ENCODE measurements at places on chromosomes 2 and 18. TPM values are rescaled to one million over a fixed set of nuclear protein-coding genes. Genes with fewer than 3 reads are reported as not detected.
A peak's percentile ranks its signal among the peaks of the same experiment; 100 is the strongest.

DNA sequence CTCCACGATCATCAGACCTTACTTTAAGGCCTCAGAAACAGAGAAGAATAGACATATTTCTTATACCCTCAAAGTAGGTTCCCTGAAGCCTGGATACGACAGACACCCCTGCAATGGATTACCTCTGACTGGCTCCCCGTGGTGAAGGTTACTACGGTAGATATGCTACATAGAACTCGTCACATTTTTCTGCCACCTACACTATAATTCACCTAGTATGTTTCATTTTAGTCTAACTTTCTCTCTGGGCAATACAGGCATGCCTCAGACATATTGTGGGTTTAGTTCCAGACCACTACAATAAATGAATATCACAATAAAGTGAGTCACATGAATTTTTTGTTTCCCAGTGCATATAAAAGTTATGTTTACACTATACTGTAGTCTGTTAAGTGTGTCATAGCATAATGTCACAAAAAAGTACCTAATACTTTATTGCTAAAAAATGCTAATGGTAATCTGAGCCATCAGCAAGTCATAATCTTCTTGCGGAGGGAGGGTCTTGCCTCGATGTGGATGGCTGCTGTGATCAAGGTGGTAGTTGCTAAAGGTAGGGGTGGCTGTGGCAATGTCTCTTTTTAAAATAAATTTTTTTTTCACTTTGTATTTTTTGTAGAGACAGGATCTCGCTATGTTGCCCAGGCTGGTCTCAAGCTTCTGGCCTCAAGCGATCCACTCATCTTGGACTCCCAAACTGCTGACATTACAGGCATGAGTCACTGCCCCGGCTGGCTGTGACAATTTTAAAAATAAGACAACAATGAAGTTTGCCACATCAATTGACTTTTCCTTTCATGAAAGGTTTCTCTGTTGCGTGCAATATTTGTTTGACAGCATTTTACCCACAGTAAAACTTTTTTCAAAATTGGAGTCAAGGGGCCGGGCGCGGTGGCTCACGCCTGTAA, 64.6 kb downstream of the TGIF1 start:
- no peak for DNase-seq
- no peaks in the 10 kb centered on the region for H3K36me3 ChIP-seq
- no peaks in the 10 kb centered on the region for H3K27me3 ChIP-seq
- H3K4me3 ChIP-seq, result no peak overlapping the region
- H3K4me1 ChIP-seq, result peaks cover 3% of the 10 kb centered on the region

The EFHD1 gene
- polyA plus RNA-seq, result 42.9 TPM

DNA sequence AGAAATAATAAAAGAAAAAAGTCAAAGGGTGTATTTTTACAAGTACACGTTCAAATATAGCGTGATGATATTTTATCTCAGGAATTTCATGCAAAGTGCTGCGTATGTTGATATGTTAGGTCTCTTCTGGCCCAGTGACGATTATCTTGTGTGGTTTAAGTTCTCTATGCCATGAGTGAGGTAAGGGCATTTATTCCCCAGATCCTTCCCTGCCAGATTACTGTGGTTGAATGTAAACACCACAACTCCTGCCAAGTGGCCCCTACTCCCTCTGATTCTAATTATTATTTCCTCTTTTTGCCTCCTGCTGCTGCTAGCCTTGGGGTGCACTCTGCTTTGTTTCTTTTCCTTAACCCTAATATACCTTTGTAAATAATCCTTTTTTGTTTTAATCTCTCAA, 12.2 kb downstream of the SCN2A start:
- no peaks in the 10 kb centered on the region for H3K4me1 ChIP-seq
- H3K36me3 ChIP-seq, result no peaks in the 10 kb centered on the region
- no peak overlapping the region for H3K27ac ChIP-seq
- H3K27me3 ChIP-seq, result no peaks in the 10 kb centered on the region
- no peak for DNase-seq

GRCh38 chr18:4119813-4120212, 335.3 kb downstream of the DLGAP1 start:
- no peaks in the 10 kb centered on the region for H3K36me3 ChIP-seq
- H3K27me3 ChIP-seq, result no peaks in the 10 kb centered on the region
- no peak overlapping the region for H3K4me3 ChIP-seq
- H3K27ac ChIP-seq, result no peak overlapping the region
- no peak for DNase-seq

- no peaks in the 10 kb centered on the region for H3K4me1 ChIP-seq
- DNase-seq, result no peak
- H3K27ac ChIP-seq, result no peak overlapping the region
- no peaks in the 10 kb centered on the region for H3K27me3 ChIP-seq
- no peak overlapping the region for H3K4me3 ChIP-seq
These were observed 55.4 kb downstream of the MAP4K3 start for GRCh38 chr2:39381653-39382052.

DNA sequence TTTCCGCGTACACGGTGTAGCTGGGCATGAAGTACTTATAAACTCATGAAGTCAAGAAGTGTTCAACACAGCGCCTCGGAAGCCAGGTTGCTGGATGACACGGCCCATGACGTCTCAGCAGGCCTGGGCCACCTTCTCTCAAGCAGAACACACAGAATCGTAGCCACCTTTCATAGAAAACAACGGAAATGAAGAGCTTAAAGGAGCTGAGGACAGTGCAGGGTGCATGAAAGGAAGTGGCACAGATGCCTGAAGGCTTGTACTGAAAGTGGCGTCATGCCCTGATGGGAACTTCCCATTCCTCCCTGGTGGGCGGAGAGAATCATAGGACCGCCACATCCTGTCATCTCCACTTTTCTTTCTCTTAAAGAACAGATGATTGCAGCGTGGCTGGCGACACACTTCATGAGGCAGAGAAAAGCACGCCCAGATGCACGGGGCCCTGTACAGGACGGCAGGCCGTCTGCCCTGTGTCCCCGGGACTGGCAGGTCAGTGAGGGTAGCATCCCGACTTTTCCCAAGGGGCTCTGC, 31.1 kb downstream of the HDAC4 start:
- no peak overlapping the region for H3K4me3 ChIP-seq
- H3K36me3 ChIP-seq, result peaks cover 35% of the 10 kb centered on the region
- no peak overlapping the region for H3K27ac ChIP-seq
- no peak for DNase-seq

GRCh38 chr2:70978341-70979179, at the start of gene ANKRD53:
Gene ANKRD53 (plus strand): TSS chr2:70978630. CDS start chr2:70978646, 16 bp downstream.
- no peaks in the 10 kb centered on the region for H3K27me3 ChIP-seq
- peak within 1 kb of the TSS; percentile 61 for H3K4me3 ChIP-seq
- H3K27ac ChIP-seq, result peak within 1 kb of the TSS; percentile 83
- DNase-seq, result no peak
- H3K36me3 ChIP-seq, result peaks cover 12% of the 10 kb centered on the region

The PLEKHB2 gene
- polyA plus RNA-seq, result 125 TPM

GRCh38 chr2:13334545-13334944, 617.8 kb downstream of the TRIB2 start:
- no peaks in the 10 kb centered on the region for H3K27me3 ChIP-seq
- no peak for DNase-seq
- H3K4me3 ChIP-seq, result no peak overlapping the region
- no peak overlapping the region for H3K27ac ChIP-seq

- H3K36me3 ChIP-seq, result no peaks in the 10 kb centered on the region
- DNase-seq, result peak; percentile 50
- no peak overlapping the region for H3K4me3 ChIP-seq
- H3K27me3 ChIP-seq, result no peaks in the 10 kb centered on the region
- peaks cover 8% of the 10 kb centered on the region for H3K4me1 ChIP-seq
These were observed 45.6 kb downstream of the ZNF519 start for GRCh38 chr18:14086458-14087231.

GRCh38 chr18:32777049-32777448, 4.2 kb upstream of the KLHL14 start:
- H3K27ac ChIP-seq, result no peak overlapping the region
- no peak overlapping the region for H3K4me3 ChIP-seq
- no peaks in the 10 kb centered on the region for H3K36me3 ChIP-seq
- H3K4me1 ChIP-seq, result no peaks in the 10 kb centered on the region

All from spinal cord (tissue), 10 donors.